ENCODE measurements at places on chromosomes 6 and 20. TPM values are rescaled to one million over a fixed set of nuclear protein-coding genes. Genes with fewer than 3 reads are reported as not detected.

DNA sequence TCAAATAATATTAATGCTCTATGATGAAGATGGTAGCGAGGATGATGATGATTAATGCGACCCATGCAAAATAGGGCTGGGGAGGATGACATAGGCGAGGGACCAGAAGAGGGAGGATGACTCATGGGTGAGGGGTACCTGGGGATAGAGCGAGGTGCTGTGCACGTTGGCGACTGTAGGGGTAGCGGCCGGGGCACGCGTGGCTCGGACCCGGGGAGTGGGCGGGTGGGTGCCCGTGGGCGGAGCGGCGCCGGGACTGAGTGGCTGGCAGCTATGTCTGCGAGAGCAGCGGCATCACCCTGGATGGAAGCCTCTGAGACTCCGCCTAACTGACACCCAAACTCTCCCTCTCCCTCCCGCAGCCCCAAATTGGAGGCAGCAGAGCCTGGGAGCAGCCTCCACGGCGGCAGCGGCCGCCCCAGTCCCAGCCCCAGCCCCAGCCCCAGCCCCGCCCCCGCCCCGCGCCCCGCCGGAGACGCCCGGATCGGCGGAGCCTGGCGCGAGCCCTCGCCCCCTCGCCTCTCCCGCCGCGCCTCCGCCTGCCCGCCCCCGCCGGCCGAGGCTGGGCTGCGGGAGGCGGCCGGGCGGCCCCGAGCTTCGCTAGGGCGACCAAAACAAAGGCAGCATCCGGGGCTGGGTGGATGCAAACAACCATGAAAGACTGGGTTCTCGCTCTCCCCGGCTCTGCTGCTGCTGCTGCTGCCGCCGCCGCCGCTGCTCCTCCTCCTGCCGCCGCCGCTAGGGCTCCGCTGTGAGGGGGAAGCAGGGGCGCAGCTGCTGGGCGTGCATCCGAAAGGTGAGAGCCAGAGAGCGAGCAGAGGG, at the start of gene RIMS1:
TSS of gene RIMS1 (plus strand) at position 367 of the 822 bp plus-strand sequence. CDS start 474 bp downstream, outside the sequence.
- no peak for DNase-seq

- peak; percentile 34 for DNase-seq
Observed at GRCh38 chr6:107114926-107115694, at the start of gene BEND3. BEND3 (minus strand) TSS chr6:107115515; CDS start chr6:107099285, 16,230 bp downstream.

DNA sequence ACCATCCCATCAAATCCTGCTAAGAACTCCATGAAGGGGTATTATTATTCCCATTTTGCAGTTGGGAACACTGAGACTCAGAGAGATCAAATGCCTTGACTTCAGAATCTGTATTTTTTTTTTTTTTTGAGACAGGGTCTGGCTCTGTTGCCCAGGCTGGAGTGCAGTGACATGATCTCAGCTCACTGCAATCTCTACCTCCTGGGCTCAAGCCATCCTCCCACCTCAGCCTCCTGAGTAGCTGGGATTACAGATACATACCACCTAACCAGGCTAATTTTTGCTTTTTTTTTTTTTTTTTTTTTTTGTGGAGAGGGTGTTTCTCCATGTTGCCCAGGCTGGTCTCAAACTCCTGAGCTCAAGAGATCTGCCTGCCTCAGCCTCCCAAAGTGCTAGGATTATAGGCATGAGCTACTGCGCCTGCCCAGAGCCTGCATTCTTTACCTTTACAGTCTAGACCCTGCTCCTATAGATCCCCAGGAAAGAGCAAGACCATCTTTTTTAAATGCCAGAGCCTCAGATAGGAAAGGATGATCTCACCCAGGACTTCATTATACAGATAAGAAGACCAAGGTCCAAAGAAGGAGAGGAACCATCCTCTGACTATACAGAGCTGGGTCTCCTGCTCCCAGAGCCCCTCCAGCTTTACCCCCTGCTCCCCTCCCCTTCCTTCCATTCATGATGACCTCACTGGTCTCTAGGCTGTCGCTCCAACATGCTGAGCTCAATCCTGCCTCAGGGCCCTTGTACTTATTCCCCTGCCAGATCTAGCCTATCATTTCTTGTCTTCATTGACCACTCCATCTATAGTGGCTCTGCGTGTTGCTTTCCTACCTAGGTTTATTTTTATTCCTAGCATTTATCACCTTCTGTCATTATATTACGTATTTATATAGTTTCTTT, 138.6 kb downstream of the CEBPB start:
- DNase-seq: no peak

IL17F gene
- not detected for total RNA-seq

CRIP3 gene
- not detected for total RNA-seq

BTN1A1 gene
- not detected for total RNA-seq

FAM83C gene
- total RNA-seq: not detected

TMEM63B gene
- total RNA-seq: 10.5 TPM

- DNase-seq: no peak
Observed at GRCh38 chr6:30685157-30686008, 1.1 kb downstream of the PPP1R18 start.

RIPPLY2 gene
- 0.51 TPM for total RNA-seq

GRCh38 chr6:108676555-108676954, 115.8 kb downstream of the FOXO3 start:
- no peak for DNase-seq

- no peak for DNase-seq
Observed at GRCh38 chr6:15511248-15512125, 151.3 kb downstream of the DTNBP1 start.

DNA sequence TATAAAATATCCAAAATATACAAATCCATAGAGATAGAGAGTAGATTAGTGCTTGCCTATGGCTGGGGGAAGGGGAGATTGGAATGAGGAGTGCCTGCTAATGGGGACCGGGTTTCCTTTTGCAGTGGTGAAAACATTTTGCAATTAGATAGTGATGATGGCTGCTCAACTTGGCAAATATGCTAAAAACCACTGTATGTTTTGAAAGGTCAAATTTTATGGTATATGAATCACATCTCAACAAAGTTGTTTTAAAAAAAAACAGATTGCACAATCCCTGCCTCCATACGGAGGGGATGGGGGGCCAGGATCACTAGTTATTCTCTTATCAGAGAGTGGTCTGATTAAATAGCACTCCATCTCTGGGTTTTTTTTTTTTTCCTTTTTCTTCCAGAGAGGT, 76.9 kb upstream of the RIPOR2 start:
- peak; percentile 50 for DNase-seq

DNA sequence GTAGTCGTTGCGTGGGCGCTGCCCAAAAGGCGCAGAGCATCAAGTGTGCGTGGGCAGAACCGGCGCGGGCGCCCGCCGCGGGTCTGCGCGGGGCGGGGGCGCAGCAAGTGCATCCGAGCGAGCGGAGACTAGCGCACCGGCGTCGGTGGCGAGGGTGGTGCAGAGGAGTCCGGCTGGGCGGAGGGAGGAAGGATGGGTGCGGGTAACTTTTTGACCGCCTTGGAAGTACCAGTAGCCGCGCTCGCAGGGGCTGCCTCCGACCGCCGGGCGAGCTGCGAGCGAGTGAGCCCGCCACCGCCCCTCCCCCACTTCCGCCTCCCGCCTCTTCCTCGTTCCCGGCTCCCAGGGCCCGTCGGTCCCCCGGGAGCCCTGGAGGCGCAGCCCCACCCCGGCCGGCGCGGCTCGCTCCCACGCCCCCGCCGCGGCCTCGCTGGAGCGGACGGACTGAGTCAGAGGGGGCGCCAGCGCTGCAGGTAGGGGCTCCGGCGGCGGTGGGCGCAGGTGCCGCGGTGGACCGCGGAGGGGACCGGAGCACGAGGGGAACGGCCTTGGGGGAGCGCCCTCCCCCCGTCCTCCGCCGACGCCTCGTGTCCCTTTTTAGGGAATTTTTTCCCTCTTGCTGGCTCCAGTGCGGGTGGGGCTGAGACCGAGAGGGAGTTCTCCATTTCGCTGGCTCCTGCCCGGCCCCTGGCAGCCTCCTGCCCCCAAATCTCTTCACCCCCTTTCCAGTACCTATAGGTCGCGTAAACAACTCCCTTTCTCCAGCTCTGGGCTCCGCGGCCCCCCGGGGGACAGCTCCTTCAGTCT, 1.6 kb upstream of the DBNDD2 start:
- DNase-seq: peak; percentile 66

TINAG gene
- total RNA-seq: not detected

DNA sequence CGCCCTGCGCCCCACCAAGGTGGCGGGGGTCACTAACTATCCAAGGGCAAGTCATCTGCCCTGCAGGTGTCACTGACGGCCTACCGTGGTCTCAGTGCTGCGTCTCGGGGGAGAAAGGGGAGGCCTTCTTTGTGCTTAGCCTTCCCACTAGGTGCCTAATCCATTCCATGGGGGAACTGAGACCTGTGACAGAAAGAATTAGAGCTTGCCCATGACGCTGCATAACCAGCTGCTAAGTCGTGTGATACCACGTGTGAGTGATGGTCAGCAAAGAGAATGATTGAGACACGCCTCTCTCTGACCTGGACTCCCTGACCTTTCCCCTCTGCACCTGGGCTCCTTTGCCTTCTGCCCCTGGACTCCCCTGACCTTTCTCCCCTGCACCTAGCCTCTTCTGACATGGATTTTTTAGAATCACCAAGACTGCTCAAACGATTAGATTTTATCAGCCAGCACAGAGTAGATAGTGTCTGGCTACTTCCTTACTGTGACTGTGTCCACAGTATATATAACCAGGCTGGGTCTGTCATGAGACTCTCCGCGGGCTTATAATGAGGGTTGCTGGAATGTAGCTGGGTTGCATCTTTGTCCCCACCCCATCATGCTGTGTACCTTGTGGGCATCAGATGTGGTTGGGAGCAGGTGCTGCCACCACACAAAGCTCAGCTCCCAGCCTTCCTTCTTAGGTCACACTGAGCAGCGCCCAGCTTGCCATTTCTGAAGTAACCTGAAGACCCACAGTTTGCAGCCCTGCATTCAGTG, 140.6 kb downstream of the TMEM242 start:
- DNase-seq: no peak

DNA sequence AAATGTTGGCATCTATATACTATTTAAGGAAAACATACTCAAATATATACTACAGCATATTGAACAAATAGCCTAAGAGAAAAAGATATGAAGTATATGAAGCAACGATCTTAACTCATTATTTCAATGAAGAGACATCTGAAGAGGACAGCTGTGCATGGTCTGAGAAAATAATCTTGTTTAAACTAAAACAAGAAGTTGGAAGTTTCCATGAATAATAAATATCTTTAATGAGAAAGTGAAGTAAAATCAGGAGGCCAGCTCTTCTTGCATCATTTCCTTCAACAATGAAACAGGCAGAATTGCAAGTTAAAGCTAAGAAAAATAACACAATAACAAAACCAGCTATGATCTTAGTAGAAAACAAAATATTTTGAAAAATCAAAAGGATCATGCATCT, 1265.4 kb upstream of the MAP3K7 start:
- DNase-seq: no peak

DNA sequence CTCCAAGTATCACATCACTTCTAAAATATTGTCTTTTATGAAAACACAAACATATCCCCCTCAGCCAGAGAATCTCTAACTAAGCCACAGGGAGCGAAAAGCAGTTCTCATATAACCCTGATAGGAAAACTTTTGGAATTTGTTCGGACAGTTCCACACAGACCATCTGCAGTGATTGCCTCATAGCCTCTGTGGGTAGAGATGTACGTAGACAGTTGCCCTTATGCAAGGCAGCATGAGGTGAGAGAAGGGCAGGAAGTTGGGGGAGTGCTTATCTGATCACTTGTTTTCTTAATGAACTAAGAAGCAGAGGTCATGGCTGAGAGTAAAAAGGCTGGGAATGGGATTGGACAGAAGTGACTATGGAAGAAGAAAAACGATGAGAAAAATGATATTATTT, 39.6 kb downstream of the SLC23A2 start:
- DNase-seq: no peak

DNA sequence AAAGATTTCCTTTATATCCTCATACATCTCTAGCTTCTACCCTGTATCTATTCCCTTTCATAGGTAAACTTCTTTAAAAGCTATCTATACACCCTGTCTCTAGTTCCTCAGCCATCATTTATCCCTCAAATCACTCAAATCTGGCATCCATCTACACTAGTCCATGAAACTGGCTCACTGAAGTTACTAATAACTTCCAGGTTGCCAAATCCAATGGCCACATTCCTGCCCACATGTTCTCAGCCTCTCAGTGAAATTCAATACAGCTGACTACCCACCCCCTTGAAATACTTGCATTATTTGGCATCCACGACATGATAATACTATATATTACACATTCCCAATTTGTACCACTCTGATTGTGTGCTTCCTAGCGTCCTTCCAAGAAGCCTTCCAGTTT, 8.7 kb downstream of the REPS1 start:
- no peak for DNase-seq

OR2J3 gene
- not detected for total RNA-seq

LY6G6C gene
- not detected for total RNA-seq

GRCh38 chr20:12175538-12175937, 257.8 kb downstream of the BTBD3 start:
- no peak for DNase-seq

CLIC5 gene
- under 0.01 TPM for total RNA-seq

SAMD3 gene
- total RNA-seq: not detected

- DNase-seq: no peak
Observed at GRCh38 chr6:163415620-163416556, 1.4 kb downstream of the QKI start.

WASF1 gene
- 9.5 TPM for total RNA-seq

GRCh38 chr20:22861990-22862389, 173.1 kb upstream of the SSTR4 start:
- peak; percentile 75 for DNase-seq
